Caudate nucleus (tissue), 63 donors: ENCODE measurements at places on chromosomes 6 and 20.

DNA sequence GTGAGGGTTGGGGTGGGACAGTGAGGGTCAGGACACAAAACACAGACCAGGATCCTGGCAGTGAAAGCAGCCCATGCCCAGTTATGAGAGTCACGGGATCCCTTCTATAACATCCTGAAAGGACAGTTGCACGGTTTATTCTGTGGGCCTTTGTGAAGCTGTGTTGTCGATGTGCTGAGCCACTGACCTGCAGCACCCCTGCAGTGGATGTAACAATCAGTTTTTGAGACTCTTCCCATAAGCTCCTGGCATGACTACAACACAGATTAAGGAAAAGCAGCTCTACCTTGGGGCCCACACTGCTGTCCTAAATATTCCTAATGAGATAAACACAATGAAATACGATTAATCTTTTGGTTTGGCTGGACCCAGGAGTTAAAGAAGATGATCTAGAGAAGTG lies 3.7 kb downstream of the PYGB start:
- DNase-seq: no peak

DNA sequence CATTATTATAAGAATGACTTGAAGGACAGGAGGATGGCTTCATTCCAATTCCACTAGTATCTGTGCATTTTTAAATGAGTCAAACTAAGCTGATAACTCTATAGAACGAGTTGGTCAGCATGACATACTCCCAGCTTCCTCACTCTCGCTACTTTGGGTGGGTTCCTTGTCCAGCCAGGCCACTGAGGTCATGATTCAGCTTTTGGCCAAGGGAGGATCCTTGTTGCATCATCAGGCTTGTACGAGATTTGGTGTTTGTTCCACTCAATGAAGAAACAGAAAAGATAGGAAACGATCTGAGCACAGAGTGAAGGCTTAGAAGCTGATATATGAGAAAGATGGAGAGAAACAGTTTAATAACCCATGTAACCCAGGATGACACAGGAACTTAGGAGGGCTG lies 19.8 kb downstream of the NEDD9 start:
- DNase-seq: no peak

GRCh38 chr20:13288357-13288756 lies 67.3 kb downstream of the ISM1 start:
- no peak for DNase-seq

- DNase-seq: no peak
Observed at GRCh38 chr6:10314163-10314955, 100.5 kb downstream of the TFAP2A start.

DNA sequence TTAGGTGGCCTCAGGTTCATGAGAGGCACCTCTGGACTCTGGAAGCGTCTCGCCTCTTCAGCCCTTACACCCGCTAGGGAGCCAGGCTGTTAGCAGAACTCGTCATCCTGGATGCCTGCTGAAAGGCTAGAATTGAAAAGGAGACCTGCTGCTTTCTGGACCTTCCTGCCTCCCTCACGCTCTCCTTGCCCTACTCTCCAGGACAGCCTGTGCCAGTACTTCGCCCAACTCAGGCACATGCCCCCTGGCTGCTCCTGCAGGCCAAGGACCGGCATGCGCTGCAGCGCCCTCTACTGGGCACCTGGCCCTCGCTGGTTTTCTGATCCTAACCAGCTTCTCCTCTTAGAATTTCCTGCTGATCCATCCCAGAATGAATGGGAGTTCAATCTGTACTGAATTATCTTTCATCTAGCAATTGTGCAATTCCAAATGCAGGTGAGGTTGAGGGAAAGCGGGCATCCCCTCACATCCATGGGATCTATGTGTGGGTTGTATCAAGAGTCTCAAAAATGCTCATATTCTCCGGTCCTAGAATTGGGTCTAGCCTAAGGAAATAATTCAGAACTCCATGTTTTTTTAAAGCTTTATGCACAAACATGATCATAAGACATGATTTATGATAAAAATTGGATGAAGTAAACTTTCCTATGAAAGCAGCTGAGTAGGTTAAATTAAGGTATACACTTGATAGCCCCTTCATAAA lies 78.0 kb downstream of the PTPN1 start:
- DNase-seq: peak; percentile 16

DNA sequence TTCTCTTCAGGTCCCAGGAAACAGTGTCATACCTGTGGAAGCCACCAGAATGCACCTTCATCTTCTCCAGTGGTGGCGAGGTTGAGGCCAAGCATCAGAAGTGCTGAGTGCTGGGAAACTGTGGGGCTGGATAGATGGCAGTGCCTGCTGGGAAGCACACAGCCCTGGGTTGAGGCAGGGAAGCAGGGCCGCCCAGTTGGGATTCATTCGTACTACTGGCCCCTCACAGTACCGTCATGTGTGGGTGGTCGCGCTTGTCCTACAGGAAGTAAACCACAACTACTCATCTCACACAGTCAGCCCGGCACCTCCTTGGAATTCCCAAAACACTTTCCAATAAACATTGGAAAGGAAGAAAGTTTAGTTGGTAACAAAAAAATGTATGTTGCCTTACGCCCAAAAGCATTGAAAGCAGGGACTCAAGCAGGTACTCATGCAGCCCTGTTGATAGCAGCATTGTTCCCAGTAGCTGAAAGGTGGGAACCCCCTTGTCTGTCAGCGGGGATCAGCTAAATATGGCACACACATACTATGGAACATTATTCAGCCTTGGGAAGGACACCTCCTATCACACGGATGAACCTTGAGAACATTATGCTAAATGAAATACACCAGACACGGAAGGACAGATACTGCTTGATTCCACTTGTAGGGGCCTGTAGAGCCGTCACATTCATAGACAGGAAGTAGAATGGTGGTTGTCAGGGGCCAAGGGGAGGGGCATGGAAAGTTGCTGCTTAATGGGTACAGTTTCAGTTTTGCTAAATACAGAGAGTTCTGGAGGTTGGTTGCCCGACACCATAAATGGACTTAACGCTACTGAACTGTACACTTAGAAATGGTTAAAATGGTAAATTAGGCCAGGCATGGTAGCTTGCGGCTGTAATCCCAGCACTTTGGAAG lies 162.7 kb downstream of the MTHFD1L start:
- DNase-seq: no peak

DNA sequence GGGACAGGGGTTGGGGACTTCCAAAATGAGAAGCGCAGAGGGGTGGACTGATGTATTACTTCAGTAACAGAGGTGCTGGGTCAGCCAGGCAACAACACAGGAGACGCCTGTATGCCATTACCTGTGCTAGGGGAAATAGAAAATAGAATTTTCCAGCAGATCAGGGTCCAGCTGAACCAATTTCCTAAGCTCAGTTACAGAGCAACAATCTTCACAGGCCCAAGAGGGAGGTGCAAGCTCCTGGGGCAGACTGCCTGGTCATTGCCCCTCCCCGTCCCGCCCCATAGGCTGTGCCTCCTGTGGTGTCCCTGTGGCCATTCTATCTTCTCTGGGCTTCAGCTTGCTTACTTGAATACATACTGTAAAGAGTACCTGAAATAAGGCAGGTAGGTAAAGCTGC lies 3.7 kb downstream of the KCNK5 start:
- no peak for DNase-seq

DNA sequence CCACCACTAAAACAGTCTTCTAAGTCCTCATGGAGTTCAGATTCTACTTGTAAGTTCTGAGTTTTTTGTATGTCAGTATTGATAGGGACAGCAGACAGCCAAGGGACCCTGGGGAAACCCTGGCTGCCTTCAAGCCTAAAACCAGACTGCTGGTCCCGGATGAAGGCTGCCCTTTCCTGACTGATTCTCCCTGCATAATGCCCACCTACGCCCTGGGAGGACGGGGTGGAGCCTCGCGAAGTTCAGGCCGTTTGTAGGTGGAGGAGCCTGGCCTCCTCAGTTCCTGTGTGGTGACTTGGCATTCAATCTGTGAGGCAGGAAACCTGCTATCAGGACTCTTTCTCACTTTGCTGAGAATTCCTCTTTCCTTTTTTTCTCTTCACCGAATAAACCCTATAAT lies 120.3 kb upstream of the LGSN start:
- DNase-seq: no peak

DNA sequence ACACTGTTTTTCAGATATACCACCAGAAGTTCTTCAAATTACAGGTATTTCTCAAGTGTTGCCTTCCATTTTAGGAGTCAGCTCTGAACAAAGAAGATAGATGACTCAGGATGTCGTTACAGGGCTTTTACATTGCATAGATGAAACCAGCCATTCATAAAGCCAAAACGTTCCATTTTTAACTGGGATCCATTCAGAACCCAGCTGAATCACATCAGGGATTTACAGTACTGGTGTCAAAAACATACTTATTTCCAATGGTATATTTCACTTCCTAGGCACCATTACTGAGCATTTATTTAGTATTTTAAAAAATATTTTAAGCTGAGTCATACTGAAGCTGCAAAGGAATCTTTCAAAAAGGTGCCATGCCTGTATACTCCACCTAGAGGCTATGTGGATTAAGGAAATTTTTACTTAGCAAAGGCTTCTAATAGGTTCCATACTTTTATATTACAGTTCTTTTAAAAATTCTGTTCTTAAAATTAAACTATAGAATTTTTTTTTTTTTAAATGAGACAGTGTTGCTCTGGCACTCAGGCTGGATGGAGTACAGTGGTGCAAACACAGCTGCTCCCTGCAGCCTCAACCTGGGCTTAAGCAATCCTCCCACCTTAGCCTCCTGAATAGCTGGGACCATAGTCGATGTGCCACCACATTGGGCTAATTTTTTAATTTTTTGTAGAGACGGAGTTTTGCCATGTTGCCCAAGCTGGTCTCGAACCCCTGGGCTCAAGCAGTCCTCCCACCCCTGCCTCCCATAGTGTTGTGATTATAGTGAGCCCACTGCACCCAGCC lies 2.6 kb downstream of the ASF1A start:
- no peak for DNase-seq

- no peak for DNase-seq
Observed at GRCh38 chr20:7608250-7608649, 332.0 kb downstream of the HAO1 start.

DNA sequence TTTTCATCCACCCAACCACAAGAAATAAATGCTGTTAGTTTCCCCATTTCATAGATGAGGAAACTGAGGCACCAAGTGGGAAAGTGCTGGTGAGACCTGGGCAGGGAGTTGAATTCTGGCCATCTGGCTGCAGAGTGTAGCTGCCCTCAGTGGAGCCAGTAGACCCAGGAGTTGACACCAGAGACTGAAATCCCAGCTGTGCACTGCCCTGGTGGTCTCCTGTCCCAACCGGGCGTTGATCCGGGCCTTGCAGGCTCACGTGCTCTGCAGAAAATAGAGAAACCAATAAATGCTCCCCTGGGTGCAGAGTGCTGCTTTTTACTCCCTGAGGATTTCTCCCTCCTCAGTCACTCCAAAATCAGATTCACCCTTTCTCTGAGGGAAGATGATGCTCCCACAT lies 18.4 kb downstream of the HLA-F start:
- no peak for DNase-seq

- no peak for DNase-seq
Observed at GRCh38 chr6:161413355-161413771, 139.5 kb upstream of the AGPAT4 start.

GRCh38 chr20:16167423-16168130 lies 405.7 kb downstream of the KIF16B start:
- no peak for DNase-seq

GRCh38 chr6:10733863-10734262 lies 11.0 kb downstream of the TMEM14C start:
- DNase-seq: no peak

GRCh38 chr6:53062169-53062539 lies 3.0 kb upstream of the FBXO9 start:
- no peak for DNase-seq

- DNase-seq: no peak
Observed at GRCh38 chr6:139490482-139490881, 116.0 kb upstream of the CITED2 start.

DNA sequence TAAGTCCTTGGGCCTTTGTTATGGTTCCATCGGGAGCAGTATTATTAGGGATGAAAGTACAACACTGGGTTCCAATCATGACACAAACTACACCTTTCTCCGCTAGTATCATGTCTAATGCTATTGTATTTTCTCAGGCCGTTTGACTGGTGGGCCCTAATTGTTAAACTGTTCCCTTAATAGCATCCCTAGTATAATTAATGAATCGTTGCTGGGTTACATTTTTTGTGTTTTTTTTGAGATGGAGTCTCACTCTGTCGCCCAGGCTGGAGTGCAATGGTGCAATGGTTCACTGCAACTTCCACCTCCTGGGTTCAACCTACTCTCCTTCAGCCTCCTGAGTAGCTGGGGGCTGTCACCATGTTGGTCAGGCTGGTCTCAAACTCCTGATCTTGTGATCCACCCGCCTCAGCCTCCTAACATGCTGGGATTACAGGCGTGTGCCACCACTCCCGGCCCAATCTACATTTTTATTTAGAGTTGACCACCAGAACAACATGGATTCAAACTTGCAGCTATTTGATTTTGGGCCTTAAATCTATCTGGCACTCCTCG lies 4.1 kb upstream of the ZNFX1 start:
- no peak for DNase-seq

DNA sequence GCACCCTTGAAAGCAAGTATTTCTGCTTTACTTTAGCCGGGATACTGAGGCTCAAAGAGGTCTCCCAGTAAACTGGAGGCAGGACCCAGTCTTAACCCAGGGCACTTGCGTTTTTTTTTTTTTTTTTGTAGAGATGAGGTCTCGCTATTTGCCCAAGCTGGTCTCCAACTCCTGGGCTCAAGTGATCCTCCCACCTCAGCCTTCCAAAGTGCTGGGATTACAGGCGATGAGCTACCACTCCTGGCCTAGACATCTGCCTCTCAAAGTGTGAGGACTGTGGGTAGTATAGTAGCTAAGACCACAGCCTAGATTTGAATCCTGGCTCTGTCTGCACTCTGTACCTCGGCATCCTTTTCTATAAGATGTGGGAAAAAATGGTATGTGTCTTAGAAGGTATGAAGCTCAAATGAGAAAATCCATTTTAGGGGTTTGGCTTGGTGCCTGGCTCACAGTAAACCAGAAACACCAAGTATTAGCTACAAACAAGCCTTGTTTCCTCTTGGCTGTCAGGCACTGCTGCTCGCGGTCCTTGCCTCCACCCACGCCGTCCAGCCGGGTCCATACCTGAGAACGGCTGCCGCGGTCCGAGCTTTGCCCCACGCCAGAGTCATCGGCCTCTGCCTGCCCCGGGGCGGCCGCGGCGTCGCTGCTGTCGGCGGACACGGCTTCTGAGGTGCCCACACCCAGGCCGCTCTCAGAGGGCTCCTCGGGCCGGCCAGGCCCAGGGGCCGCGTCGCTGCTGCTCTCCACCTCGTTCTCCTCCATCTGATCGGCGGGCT lies 1.2 kb downstream of the ZNF335 start:
- no peak for DNase-seq

DNA sequence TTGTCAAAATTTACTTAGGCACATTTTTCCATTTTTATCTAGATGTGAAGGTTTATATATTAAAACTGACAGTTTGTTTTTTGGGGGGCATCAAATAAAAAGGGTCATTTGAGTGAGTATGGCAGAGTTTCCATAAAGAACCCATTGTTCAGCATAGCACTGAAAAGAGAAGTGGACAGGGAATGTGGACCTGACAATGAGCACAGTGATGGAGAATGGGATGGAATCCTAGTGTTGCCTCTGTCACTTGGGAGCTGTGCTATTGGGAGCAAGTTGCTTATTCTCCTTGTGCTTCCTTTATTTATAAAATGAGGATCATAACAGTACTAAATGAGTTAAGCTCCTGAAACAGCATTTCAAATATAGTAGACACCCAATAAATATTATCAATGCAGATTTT lies 130.7 kb upstream of the SIM1 start:
- DNase-seq: no peak
